ENCODE measurements at places on chromosomes 6 and 20.

GRCh38 chr20:39518654-39519053 lies 556.5 kb downstream of the DHX35 start:
- no peak for DNase-seq

DNA sequence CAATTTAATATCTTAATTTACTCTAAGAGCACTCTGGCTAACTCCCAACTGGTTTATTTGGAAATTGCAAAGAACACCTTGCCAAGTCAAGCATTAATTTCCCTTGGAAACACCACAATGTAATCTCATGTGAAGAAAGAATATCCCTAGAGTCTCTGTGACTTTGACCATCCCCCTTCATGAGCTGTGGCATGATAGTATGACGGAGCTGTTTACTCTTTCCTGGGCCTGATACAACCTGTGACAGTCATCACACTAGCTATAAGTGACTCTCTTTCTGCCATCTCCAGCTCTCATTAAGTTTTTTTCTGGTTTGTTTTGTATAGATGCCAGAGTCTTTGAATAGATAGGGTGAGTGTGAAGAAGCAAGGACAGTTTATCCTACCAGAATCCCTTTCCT lies 470.3 kb upstream of the JARID2 start:
- DNase-seq = no peak

DNA sequence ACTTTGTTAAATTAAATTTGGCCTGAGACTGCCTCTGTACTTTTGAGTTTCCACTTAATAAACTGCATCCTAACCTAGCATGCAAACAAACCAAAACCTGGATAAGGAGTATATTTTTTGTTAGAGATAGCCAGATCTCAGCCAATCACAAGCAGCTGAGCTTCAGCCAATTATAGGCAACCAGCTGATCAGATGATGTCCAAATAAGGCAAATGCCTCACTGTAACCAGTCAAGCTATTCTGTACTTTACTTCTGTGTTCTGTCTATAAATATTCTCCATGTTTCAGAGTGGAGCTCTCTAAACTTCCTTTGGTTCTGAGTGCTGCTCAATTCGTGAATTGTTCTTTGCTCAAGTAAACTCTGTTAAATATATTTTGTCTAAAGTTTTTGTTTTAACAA lies 194.6 kb upstream of the RGS17 start:
- DNase-seq = no peak

DNA sequence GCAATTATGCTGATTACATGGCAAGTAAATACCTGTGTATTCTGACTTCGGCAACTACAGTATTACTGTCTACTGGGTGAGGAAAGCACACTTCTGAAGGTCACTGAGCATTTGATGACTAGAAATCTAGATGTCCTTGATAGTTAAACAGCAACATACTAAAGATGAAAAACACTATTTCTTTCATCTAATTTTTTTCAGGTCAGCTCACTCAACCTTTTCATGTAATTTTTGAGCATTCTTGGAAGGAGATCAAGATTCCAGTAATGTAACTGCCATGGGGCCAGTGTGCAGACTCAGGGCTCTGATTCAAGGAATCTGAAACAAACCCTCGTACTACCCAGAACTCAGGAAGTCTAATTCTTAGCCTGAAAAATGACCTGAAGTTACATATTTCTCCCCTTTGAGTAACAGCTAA lies 222.6 kb upstream of the TAB2 start:
- peak; percentile 48 for DNase-seq

DNA sequence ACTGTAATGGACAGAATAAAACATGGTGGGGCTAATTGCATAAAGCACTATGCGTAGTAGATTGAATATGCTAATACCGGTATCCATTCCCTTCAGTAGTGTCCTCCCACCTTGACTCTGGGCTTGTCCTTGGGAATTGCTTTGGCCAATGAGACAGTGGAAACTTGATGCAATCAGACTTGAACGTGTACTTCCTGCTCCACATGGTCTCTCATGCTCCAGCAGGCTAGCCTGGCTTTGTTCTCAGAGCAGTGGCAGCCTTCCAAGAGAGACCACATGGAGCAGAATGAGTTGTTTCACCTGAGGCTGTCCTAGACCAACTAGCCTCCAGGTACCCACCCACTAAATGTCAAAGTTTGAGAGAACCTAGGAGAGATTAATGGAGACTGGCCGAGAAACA lies 37.0 kb upstream of the BTBD3 start:
- DNase-seq = no peak
